Endothelial cell of umbilical vein (primary cell): ENCODE measurements at places on chromosomes 11 and 22.

DNA sequence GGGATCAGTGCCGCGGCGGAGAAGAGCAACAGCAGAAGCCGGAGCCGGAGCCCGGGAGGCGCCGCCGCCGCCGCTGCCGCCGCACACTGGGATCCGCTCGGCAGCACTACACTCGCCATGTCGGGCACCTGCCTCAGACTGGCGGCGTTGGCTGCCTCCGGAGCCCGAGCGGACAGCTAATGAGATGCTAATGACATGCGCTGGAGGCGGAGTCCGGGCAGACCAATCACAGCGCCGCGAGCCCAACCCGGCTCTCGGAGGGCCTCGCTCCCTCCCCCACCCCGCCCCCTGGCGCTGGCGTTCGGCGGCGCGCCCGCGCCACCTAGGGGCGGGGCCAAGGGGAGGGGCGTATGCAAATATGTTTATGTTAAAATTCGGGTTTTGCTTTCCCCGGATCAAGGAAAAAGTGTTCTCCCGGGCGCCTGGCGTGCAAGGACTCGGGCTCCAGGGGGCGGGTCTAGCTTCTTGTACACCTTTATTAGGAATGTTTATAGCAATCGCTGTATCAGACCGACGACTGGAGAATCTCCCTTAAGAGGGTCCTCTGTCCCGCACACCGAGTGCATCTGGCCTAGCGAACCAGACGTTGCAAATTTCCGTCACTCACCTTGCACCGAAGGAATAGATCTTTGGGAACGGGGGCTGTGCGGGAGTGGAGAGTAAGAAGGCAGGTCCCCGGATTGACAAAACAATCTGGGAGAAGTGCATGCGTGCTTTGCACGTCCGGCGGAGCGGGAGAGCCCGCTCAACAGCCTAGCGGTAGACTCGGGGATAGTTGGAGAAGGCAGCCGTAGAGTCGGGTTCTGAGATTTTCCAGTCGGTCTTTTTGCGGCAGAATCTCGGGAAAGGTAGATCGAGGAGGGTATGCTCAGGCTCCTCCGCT, at the start of gene CADM1:
Gene CADM1, minus strand, starts transcription at position 140 of the 883 bp plus-strand sequence.
- H3K4me3 ChIP-seq, result peak within 1 kb of the TSS; percentile 41
- H3K27ac ChIP-seq, result no peak within 1 kb of the TSS
- peaks cover 9% of the 10 kb centered on the region for H3K4me1 ChIP-seq

- no peak overlapping the region for H3K4me3 ChIP-seq
- DNase-seq, result no peak
- no peaks in the 10 kb centered on the region for H3K4me1 ChIP-seq
Observed at GRCh38 chr11:133718238-133718637, 127.1 kb downstream of the SPATA19 start.

DNA sequence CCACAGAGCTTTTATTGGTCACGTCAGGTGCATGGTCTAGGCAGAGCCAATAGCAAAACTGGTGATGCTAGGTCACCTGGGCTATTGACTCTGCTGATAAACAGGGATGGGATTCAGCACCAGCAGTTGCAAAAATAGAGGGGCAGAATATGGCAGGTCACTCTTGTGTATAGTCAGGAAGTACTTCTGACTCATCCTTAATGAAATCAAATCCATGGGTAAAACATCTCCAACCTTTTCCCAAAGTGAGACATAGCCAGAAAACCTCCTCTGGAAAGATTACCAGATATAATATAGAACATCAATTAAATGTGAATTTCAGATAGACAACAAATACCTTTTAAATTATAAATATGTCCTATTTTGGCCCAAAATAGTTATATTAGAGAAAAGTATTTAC, 383.2 kb downstream of the METTL15 start:
- no peak overlapping the region for H3K27ac ChIP-seq
- H3K4me3 ChIP-seq, result no peak overlapping the region

GRCh38 chr11:3225826-3226750, 6.1 kb downstream of the MRGPRE start:
- no peak for DNase-seq
- H3K27ac ChIP-seq, result no peak overlapping the region
- no peaks in the 10 kb centered on the region for H3K4me1 ChIP-seq
- no peaks in the 10 kb centered on the region for H3K36me3 ChIP-seq
- H3K27me3 ChIP-seq, result no peaks in the 10 kb centered on the region
- H3K4me3 ChIP-seq, result no peak overlapping the region

- peak; percentile 49 for DNase-seq
- H3K27ac ChIP-seq, result no peak overlapping the region
- H3K27me3 ChIP-seq, result no peaks in the 10 kb centered on the region
- peaks cover 17% of the 10 kb centered on the region for H3K4me1 ChIP-seq
Observed at GRCh38 chr11:111603611-111604130, 1.4 kb downstream of the SIK2 start.

- no peaks in the 10 kb centered on the region for H3K27me3 ChIP-seq
- H3K4me1 ChIP-seq, result peaks cover 5% of the 10 kb centered on the region
- no peak overlapping the region for H3K27ac ChIP-seq
- no peaks in the 10 kb centered on the region for H3K36me3 ChIP-seq
Observed at GRCh38 chr11:73530109-73530508, 67.8 kb downstream of the FAM168A start.

- no peaks in the 10 kb centered on the region for H3K27me3 ChIP-seq
- H3K4me1 ChIP-seq, result peaks cover 3% of the 10 kb centered on the region
- no peak overlapping the region for H3K27ac ChIP-seq
- H3K36me3 ChIP-seq, result no peaks in the 10 kb centered on the region
Observed at GRCh38 chr22:27306771-27307170, 494.8 kb downstream of the MN1 start.

DNA sequence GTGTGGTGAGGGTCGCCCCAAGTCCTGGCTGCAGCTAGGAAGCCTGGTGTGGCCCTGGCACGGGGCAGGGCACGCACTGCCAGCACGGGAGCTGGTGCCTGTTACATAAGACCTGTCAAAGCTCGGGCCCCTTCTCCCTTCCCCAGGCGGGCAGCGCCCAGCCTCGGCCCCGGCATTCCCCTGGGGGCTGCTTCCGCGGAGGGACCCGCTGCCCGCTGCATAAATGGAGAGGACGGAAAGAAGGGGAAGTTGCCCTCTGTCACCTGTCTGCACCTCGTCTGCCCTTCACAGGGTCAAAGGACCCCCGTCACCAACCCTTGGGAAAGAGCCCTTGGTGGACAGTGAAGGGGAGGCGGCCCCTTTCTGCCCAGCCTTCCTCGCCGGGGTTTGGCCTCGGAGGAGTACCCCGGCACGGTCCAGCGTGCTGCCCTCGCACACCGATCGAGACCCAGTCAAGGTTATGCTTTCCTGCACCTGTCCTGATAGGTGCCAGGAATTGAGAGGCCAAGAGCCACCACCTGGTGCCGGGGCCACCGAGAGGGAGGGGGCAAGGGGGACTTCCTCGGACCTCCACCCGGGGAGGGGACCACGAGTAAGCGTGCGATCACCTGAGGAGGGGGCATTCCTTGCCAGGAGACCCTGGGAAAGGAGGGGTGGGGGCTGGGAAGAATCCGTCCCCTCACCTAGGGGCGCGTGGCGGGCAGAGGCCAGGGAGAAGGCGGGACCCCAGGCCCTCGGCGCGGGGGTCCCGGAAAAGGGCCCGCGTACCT, 16.8 kb upstream of the MFRP start:
- H3K27me3 ChIP-seq, result peaks cover 12% of the 10 kb centered on the region
- no peaks in the 10 kb centered on the region for H3K4me1 ChIP-seq
- no peaks in the 10 kb centered on the region for H3K36me3 ChIP-seq
- no peak overlapping the region for H3K27ac ChIP-seq
- no peak overlapping the region for H3K4me3 ChIP-seq

GRCh38 chr11:57618438-57618837, 21.0 kb downstream of the SERPING1 start:
- no peak overlapping the region for H3K4me3 ChIP-seq
- DNase-seq, result no peak
- H3K4me1 ChIP-seq, result no peaks in the 10 kb centered on the region
- H3K27ac ChIP-seq, result no peak overlapping the region
- no peaks in the 10 kb centered on the region for H3K27me3 ChIP-seq
- H3K36me3 ChIP-seq, result no peaks in the 10 kb centered on the region

DNA sequence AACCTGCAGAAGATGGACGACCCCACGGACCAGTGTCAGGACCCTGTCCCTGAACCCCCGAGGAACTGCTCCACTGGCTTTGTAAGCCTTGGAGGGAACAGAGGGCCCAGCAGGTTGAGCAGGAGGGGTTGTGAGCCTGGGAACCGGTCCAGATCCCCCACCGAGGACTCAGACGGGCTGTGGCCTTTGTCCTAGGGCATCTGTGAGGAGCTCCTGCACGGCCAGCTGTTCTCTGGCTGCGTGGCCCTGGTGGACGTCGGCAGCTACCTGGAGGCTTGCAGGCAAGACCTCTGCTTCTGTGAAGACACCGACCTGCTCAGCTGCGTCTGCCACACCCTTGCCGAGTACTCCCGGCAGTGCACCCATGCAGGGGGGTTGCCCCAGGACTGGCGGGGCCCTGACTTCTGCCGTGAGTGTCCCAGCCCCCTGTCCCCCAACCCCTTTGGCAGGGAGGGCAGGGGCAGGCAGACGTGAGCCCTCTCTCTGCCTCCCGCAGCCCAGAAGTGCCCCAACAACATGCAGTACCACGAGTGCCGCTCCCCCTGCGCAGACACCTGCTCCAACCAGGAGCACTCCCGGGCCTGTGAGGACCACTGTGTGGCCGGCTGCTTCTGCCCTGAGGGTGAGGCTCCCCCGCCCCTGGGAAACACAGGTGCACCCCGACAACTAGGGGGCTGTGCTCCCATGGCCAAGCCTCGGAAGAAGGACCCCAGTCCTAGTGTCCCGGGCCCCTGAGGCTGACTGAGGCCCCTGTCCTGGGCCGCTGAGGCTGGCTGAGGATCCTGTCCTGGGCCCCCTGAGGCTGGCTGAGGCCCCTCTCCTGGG, 6.4 kb downstream of the MUC5AC start:
- H3K27ac ChIP-seq, result no peak overlapping the region
- no peaks in the 10 kb centered on the region for H3K36me3 ChIP-seq
- H3K4me3 ChIP-seq, result no peak overlapping the region
- H3K27me3 ChIP-seq, result no peaks in the 10 kb centered on the region
- no peaks in the 10 kb centered on the region for H3K4me1 ChIP-seq

- no peak overlapping the region for H3K4me3 ChIP-seq
- H3K4me1 ChIP-seq, result peaks cover 11% of the 10 kb centered on the region
- no peaks in the 10 kb centered on the region for H3K36me3 ChIP-seq
- H3K27me3 ChIP-seq, result no peaks in the 10 kb centered on the region
Observed at GRCh38 chr11:61697078-61697502, 16.9 kb downstream of the DAGLA start.

- no peak overlapping the region for H3K4me3 ChIP-seq
- H3K4me1 ChIP-seq, result no peaks in the 10 kb centered on the region
- H3K27me3 ChIP-seq, result peaks cover 45% of the 10 kb centered on the region
- H3K27ac ChIP-seq, result no peak overlapping the region
- DNase-seq, result no peak
Observed at GRCh38 chr11:2868506-2869133, 17.0 kb downstream of the CDKN1C start.

DNA sequence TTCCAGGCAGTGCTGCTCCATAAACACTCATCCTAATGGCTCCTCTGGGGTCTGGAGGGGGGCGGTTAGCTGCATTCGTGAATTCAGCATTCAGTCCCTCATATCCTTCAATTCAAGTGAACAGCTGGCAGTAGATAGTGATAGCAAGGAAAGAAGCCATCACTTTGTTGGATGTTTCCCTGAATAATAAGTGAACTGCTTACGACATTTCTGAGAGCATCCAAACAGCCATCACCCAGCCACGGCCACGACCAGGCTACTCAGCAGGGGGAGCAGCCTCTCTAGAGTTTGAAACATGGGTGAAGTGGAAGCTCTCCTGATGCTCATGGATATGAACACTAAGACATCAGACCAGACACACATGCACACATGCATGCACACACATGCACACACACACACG, 163.6 kb downstream of the NTM start:
- DNase-seq, result no peak
- H3K27me3 ChIP-seq, result no peaks in the 10 kb centered on the region
- H3K27ac ChIP-seq, result no peak overlapping the region
- H3K4me3 ChIP-seq, result no peak overlapping the region
- no peaks in the 10 kb centered on the region for H3K36me3 ChIP-seq

- H3K4me3 ChIP-seq, result no peak overlapping the region
- no peak overlapping the region for H3K27ac ChIP-seq
- H3K4me1 ChIP-seq, result peaks cover 10% of the 10 kb centered on the region
- no peaks in the 10 kb centered on the region for H3K27me3 ChIP-seq
- H3K36me3 ChIP-seq, result peaks cover 7% of the 10 kb centered on the region
Observed at GRCh38 chr22:41310336-41310735, 9.0 kb downstream of the ZC3H7B start.

GRCh38 chr22:44956840-44957767, 52.7 kb downstream of the PHF21B start:
- no peaks in the 10 kb centered on the region for H3K4me1 ChIP-seq
- no peak overlapping the region for H3K27ac ChIP-seq
- no peak overlapping the region for H3K4me3 ChIP-seq
- no peak for DNase-seq
- no peaks in the 10 kb centered on the region for H3K27me3 ChIP-seq

GRCh38 chr11:84012171-84012826, 726.1 kb upstream of the CCDC90B start:
- H3K4me3 ChIP-seq, result no peak overlapping the region
- H3K27ac ChIP-seq, result no peak overlapping the region
- no peaks in the 10 kb centered on the region for H3K4me1 ChIP-seq
- no peak for DNase-seq
- no peaks in the 10 kb centered on the region for H3K36me3 ChIP-seq

GRCh38 chr11:6025056-6025455, 5.5 kb downstream of the OR56A1 start:
- H3K36me3 ChIP-seq, result no peaks in the 10 kb centered on the region
- H3K4me3 ChIP-seq, result no peak overlapping the region
- H3K27me3 ChIP-seq, result peaks cover 7% of the 10 kb centered on the region
- H3K4me1 ChIP-seq, result no peaks in the 10 kb centered on the region
- no peak overlapping the region for H3K27ac ChIP-seq

GRCh38 chr22:23061471-23062280, 8.6 kb upstream of the GNAZ start:
- no peaks in the 10 kb centered on the region for H3K27me3 ChIP-seq
- no peaks in the 10 kb centered on the region for H3K36me3 ChIP-seq
- H3K27ac ChIP-seq, result no peak overlapping the region
- no peaks in the 10 kb centered on the region for H3K4me1 ChIP-seq

- peaks cover 18% of the 10 kb centered on the region for H3K4me1 ChIP-seq
- peak within 1 kb of the TSS; percentile 15 for H3K27ac ChIP-seq
- H3K4me3 ChIP-seq, result peak within 1 kb of the TSS; percentile 51
- DNase-seq, result peak; percentile 35
- peaks cover 8% of the 10 kb centered on the region for H3K27me3 ChIP-seq
- H3K36me3 ChIP-seq, result no peaks in the 10 kb centered on the region
Observed at GRCh38 chr11:14643697-14644225, at the start of gene PDE3B. Gene PDE3B, plus strand, starts transcription at chr11:14643804. Its CDS starts 272 bp downstream, at chr11:14644076.

DNA sequence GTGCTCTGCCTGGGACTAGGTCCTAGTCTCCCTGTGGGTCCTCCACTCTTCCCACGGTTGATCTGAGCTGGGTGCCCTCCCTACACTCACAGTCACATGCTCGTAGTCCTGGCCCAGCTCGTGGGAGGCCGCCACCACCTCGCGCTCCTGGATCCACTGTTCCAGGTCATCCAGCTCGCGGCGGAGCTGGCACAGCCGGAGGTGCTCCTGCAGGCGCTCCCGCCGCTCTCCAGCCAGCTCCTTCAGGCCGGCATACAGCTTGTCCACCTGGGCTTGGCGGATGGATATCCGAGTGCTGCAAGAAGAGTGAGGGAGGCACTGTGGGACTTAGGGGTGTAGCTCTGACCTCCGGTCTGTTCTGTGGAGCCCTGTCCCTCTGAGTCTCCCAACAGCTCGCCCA, 14.8 kb upstream of the RBM4B start:
- H3K27ac ChIP-seq, result no peak overlapping the region
- H3K4me1 ChIP-seq, result no peaks in the 10 kb centered on the region
- no peaks in the 10 kb centered on the region for H3K36me3 ChIP-seq
- H3K27me3 ChIP-seq, result no peaks in the 10 kb centered on the region
- no peak for DNase-seq
